ENCODE measurements at places on chromosomes 11 and 22.

DNA sequence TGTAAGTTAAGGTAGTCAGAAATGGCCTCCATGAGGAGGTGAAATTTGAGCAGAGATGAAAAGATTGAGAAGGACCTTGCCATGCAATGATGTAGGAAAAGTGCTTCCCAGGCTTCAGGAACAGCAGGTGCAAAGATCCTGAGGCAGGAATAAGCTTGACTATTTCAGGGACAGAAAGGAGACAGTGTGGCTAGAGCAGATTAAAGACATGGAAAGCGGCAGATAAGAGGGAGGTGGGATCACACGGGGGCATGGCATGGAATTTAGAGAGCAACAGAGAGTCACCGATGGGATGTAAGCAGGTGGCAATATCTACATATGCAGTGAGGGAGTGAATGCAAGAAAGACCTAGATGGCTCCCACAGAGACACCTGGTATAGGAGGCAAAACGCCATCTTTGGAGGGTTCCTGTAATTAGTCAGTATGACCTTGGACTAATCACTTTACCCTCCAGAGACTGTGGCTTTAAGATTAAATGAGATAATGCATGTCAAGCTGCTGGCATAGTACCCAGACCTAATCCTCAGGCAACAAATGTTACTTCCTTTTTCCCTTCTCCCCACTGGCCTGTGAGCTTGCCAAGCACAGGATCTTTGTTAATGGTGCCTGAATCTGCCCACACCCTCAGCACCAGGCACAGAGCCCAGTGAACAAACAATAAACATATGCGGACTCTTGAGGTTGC, 24.6 kb upstream of the ACER3 start:
- DNase-seq = no peak

GRCh38 chr11:45982656-45983470, 60.4 kb downstream of the LARGE2 start:
- DNase-seq = peak; percentile 62

- DNase-seq = no peak
These were observed 30.1 kb upstream of the ANO5 start for GRCh38 chr11:22162756-22163155.

- DNase-seq = no peak
These were observed 49.3 kb upstream of the CRTAM start for GRCh38 chr11:122788781-122789535.

- DNase-seq = no peak
These were observed 57.0 kb downstream of the CERK start for GRCh38 chr22:46681010-46681409.

- no peak for DNase-seq
These were observed 484.9 kb downstream of the BUD13 start for GRCh38 chr11:116287866-116288265.

GRCh38 chr11:117424781-117425180, 97.1 kb downstream of the CEP164 start:
- no peak for DNase-seq

DNA sequence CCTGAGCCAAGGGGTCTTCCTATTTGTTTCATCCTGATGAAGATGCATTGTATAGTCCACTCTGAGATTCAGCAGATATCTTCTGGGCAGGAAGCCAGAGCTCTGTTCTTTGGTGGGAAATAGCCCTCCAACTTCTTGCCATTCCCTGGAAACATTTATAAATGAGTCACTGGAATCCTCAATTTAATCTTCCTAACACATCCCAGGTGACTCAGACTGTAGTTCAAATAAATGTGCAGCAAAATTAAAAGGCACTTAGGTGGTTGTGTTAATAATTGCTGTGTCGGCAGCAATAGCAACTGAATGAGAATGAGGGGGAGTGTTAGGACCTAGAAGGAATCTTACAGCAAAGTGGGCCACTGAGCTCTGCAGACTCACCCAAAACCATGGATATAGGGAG, 108.6 kb downstream of the INSC start:
- DNase-seq = no peak

DNA sequence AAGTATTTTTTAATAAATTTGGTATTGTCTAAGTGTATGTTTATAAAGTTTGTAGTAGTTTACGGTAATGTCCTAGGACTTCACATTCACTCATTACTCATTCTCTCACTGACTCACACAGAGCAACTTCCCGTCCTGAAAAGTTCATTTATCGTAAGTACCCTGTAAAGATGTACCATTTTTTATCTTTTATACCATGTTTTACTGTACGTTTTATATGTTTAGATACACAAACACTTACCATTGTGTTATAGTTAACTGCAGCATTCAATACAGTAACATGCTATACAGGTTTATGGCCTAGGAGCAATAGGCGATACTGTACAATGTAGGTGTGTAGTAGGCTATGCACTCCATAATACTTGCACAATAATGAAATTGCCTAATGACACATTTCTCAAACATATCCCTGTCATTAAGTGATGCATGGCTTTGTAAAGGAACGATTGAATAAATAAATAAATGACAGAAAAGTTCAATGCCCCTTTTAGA, 12.5 kb upstream of the CARD18 start:
- DNase-seq = peak; percentile 31

DNA sequence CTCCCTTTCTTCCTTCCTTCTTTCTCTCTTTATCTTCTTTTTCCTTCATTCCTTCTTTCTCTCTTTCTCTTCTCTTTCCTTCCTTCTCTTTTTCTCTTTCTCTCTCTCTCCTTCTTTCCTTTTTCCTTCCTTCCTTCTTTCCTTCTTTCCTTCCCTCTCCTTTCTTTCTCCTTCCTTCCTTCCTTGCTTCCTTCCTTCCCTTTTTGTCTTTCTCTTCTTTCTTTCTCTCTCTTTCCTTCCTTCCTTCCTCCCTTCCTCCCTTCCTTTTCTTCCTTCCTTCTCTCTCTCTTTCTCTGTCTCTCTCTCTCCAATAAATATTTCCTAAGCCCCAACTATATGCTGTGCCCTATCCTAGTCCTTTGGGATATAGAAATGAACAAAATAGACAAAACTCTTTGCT, 60.5 kb downstream of the CACNG2 start:
- DNase-seq = no peak

DNA sequence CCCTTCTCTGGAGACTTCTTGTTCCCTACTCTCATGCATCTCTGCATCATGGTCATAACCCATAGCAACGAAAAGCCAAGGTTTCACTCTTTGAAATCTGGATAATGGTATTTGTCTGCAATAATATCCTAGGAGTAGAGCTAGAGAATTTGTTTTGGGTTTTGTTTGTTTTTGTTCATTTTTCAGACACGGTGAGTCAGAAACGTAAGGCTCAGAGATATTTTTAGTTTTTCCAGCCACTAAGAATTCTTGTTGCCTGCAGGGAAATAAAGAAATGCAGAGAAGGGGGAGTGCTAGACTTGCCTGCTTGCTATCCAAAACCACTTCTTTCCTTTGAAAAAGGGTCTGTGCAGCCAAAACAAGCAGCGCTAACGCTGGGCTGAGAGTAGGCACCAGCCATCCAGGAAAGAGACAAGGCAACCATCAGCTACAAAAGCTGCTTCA, 26.0 kb downstream of the POU2AF3 start:
- no peak for DNase-seq

GRCh38 chr22:20296598-20296997, 23.3 kb downstream of the DGCR6L start:
- DNase-seq = no peak

DNA sequence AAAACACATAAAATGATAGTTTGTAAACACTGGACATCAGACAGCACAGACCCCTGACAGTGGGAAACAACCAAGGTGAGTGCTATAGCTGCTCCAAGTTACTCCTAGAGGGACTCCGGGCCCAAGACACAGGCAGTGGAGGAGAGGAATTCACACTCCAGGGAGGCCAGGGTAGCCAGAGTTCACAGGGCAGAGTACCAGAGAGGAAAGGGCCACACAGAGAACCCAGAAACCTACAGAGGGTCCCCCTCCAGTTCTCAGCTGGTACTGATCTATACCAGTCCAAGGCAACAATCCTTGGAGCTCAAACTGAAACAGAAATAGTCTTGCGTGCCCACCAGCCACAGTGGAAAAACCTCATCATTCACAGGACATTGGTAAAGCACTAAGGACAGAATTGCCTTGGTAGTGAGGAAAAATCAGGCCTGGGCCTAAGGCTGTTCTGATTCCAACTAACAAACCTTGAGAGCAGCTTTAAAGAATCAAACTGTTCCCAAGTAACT, 7.6 kb downstream of the VPS37C start:
- no peak for DNase-seq

DNA sequence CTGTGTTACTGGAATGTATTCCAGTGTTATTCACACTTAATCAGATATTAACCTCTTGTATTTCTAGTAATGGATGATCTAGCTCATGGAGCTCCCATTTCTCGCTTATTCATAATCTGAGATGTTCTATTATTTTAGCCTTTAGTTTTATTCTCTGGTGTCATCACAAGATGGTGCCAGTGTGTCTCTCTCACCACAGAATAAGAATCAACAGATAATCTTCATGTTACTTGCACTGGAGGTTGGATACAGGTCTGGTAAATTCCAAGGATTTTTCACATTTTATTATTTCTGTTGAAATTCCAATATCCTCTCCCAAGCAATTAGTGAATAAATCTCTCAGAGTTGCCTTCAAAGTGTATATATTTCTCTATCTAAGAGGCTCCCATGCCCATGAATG, 74.6 kb downstream of the CASP12 start:
- DNase-seq = no peak

DNA sequence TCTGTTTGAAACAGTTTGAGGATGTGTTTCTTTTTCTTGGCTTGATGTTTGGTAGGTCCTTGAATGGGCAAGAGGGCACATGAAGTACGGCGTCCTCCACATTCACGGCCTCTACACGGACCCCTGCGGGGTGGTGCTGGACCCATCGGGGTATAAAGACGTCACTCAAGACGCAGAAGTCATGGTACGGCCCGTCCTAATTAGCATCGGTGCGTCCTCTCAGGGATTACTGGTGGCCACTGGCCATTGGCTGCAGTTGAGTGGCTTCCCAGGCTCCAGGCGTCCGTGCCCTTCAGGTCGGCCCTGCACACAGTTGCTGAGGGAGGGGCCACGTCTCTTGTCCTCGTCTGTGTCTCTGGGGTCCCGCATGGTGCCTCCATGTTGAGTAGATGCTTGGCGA, 20.8 kb downstream of the FAM118A start:
- no peak for DNase-seq

- no peak for DNase-seq
These were observed 19.3 kb downstream of the FLRT1 start for GRCh38 chr11:64055077-64055476.

- DNase-seq = no peak
These were observed 146.8 kb upstream of the TTC12 start for GRCh38 chr11:113167599-113167998.

GRCh38 chr11:36394056-36394455, 98.0 kb downstream of the PRR5L start:
- DNase-seq = no peak

- no peak for DNase-seq
These were observed 5.5 kb downstream of the KIAA0930 start for GRCh38 chr22:45235101-45235777.

Measured in mammary epithelial cell (primary cell).